Kidney capillary endothelial cell (primary cell): ENCODE measurements at places on chromosomes 4 and X.

DNA sequence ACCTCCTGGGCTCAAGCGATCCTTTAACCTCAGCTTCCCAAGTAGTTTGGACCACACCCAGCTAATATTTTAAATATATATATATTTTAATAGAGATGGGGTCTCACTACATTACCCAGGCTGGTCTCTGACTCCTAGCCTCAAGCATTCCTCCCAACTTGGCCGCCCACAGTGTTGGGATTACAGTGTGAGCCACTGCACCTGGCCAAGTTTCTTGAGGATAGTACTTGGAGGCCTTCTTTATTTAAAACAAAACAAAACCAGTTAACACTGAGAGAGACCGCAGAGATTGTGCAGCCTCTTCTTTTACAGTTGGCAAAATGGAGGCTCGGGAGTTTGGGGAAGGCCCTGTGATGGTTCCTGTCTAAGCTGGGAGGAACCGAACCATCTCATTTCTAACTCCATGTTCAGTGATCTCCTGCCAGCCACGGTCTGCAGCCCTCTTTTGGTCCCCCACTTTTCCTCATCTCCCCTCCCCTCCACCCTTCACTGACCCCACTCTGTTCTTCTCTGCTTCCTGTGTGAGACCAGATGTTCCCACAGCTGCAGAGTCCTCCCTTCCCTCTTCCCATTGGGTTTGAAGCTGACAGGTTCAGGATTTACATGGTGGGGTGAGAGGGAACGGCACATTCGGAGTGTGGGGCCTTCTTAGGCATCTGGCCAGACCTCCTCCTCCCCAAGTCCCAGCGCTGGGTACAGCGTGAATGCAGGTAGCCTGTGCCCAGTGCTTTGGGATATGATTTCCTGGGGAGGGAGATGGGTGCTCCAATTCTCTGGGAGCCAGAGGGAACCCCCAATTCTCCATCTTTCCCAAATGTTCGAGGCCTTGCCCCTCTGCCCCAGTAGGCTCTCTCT lies 1.4 kb upstream of the SORCS2 start:
- DNase-seq = no peak

DNA sequence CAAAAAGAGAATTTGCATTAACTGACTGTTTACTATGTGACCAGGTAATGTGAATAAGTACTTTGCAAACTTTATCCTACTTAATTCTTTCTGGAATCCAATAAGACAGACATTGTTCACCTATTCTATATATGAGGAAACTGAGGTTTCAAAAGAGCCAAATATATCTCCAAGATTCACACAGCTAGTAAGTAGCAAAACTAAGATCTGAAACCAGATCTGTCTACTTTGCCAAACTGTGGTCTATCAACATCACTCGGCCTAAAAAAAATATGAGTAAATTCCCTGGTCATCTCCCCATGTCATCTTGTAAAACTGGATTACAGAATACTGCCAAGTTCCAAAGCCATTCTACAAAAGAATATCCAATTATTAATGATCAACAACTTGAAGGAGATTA lies 52.8 kb downstream of the ANAPC10 start:
- no peak for DNase-seq

DNA sequence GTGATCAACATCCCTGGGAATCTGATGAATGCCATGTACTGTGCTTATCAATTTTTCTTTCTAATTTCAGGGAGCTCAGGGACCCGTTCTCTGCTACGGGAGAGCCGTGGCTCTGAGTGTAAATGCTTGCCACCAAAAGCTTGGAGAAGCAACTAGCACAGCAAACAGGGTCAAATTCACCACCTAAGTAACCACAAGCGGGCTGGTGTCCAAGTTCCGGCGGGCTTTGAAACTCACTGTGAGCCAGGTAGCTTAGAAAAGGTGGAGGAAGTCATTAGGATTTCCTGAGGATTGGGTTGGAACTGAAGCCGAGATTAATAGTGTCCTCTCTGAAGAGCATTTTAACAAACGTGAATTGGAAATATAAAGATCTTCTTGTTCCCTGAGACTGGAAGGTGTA lies 87.2 kb downstream of the CLDN34 start:
- no peak for DNase-seq

- no peak for DNase-seq
Measured at GRCh38 chr4:94762326-94762725, 4.6 kb downstream of the BMPR1B start.

- DNase-seq = no peak
Measured at GRCh38 chr4:119765951-119766350, 137.3 kb upstream of the PDE5A start.

DNA sequence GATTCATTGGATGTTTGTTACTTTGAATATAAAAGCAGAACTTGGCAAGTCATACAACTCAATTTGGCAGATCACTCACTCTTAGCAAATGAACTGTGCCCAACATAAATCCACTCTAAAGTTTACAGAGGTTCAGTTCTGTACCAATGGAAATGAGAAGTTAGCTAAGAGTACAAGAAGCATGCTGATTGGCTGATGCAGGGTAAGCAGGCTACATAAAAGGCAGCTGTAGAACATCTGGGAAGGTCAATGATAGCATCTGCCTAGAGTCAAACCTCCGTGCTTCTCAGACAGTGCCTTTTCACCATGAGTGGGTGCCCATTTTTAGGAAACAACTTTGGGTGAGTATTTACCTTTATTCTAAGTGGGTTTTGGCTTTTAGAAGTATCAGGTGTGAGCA lies at the start of gene TDO2:
TSS of gene TDO2 (plus strand) at position 244 of the 400 bp plus-strand sequence. CDS start at position 307, 63 bp downstream.
- DNase-seq = no peak

- no peak for DNase-seq
Measured at GRCh38 chr4:113785781-113786180, 24.2 kb upstream of the CAMK2D start.

DNA sequence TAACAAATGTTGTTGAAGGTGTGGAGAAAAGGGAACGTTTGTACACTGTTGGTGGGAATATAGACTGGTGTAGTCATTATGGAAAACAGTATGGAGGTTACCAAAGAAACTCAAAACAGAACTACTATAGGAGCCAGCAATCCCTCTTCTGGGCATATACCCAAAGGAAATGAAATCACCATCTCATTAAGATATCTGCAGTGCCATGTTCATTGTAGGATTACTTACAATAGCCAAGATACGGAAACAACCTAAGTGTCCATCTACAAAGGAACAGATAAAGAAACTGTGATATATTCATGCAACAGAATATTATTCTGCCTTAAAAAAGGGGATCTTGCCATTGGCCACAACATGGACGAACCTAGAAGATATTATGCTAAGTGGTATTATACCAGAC lies 22.2 kb downstream of the APBB2 start:
- no peak for DNase-seq

DNA sequence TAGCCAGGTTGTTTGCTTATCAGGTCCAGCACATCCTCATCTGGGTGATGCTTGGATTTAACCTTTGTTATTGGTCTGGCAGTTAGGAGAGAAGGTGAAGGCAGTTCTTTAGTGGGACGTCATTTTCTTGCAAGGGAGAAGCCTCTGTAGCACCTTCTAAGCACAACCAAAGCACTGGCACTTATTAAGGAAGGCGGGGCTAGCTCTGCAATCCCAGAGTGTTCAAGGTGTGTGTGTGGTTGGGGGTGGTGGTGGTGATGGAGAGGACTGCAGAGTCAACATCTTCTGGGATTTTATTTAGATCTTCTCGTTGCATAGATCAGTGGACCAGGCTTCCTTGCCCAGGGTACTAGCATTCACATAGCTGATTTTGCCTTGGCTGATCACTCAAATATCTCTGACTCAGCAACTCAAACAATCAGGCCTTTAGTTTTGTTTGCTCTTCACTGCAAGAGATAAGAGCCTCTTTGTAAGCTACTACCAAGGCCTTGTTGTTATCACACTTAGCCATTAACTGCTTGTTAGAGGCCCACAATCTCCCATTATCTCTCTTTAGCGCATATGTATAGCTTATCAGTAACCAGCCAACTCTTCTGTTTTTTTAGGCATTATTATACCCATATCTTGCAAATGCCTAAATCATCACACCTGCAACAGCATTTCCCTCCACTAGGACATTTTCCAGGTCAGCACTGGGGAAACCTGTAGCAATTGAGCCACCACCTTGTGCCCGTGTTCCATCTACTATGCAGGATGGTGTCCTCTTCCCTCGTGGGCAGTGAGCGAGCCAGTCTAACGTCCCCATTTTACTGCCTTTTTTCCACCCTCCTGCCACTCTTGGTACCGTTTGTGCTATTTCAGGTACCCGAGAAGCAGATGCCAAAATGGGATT lies 36.5 kb upstream of the LINC00632 start:
- no peak for DNase-seq

DNA sequence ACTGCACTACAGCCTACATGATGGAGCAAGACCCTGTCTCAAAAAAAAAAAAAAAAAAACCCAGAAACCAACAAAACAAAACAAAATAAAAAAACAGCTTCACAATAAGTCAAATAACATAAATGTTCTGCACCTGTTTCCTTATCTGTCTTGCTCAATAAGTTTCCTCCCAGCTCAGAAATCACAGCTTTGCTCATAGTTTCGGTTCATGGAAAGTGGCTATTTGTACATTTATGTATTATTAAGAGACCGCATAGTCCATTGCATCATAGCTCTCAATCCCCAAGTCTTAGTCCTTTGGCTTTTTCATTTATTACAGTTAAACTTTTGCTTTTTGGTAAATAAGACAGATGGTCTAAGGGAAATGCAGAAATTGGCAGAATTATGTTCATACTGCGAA lies 24.4 kb upstream of the CFAP299 start:
- no peak for DNase-seq

GRCh38 chr4:89871211-89871610 lies 23.4 kb upstream of the MMRN1 start:
- DNase-seq = no peak

DNA sequence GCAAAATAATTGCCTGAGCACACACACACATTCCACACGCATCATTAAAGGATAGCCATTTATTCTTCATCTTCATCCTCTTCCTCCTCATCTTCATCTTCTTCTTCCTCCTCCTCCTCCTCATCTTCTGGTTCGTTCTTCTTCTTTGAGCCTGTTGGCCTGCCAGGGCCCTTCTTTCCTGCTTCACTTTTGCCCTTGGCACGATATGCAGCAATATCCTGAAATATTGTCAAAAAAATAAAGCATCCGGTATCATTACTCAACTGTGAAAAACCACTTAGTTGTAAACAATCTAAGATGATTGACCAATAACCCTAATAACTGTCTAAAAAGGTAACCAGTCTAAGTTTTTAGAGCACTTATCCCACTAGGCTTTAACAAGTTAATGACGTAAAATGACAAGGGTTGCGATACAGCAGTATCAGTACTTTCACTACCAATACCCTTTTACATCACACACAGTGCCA lies 2.1 kb downstream of the HMGB2 start:
- no peak for DNase-seq

- peak; percentile 14 for DNase-seq
Measured at GRCh38 chrX:66676990-66677389, 38.1 kb upstream of the EDA2R start.

DNA sequence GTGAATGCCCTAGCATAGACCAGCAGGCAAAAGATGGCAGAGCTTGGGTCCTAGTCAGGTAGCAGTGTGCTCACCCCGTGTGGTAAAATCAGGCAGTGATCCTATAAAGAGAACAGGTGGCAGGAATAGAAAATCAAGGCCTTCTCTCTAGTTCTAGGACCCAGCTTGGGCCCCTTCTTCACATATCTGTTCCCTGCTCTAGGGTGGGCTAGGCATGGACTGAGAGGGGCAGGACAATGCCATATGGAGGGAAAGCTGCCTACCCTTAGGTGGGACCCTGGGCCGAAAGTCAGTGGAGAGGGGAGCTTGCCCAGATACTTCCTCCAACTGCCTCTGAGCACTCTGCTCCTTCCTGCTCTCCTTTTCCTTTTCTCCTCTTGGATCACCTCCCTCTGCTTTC lies 117.4 kb upstream of the NALF2 start:
- DNase-seq = no peak

DNA sequence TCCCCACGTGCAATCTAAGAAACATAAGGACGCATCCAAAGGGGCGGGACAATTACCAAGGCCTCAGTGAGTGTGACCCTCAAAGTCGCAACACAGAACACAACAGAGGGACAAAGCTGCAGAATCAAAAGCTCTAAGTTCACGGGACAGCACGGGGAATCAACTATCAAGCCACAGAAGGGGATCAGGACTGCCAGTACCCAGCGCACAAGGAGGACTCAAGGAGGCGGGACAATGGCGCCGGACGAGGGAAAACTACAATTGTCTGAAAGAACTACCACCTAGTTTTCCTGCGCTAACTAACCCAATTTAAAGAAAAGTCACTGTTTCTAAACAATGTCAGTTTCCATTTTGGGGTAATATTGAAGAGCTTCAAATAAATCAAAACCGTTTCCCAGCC lies 1.3 kb downstream of the FAM53A start:
- no peak for DNase-seq

- DNase-seq = no peak
Measured at GRCh38 chr4:179804440-179804839, 2362.2 kb upstream of the AGA start.

DNA sequence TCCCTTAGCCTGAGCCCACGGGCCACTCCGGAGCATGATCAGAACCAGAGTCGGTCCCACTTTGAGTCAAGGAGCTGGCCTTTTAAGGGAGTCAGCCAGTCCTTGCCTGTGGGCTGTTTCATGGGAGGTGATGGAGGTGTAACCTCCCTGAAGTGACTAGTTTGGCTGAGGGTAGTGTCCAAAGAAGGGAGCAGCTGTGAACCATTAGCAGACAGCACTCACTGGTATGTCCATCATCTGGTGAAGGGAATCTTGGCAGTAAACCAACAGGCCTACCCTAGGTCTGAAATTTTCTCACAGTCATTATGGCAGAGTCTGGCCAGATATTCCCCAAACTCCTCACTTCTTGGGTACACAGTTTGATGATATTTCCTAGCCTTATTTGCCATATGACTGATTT lies 12.3 kb upstream of the REPS2 start:
- no peak for DNase-seq

DNA sequence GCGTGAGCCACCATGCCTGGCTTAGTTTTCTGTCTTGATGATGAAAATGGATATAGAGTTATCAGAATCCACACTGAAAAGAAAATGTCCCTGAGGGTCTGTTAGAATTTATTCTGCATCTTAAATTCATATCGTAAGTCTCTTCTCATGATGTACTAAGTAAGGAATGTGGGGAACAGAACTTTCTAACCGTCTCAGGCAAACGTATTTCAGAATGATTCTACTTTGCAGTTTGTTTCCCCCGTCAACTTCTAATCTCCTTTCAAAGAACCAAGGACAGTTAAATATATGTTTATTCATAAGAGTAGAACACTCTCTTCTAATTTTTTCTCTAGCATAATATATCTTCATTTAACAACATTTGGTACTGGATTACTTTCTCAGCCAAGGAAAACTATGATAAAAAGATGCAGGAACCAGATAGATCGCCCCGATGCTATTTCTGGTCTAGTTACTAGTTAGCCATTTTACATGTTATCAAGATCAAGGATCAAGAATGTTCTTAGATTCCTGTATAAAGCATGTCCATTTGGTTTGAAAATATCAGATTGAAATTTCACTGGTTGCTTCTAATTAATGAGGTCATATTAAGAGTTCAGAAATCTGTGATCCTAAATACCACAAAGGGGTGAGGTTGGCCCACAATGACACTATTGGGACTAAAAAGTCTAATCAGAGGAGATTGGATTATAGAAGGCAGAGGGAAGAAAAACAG lies 49.5 kb downstream of the METTL14 start:
- DNase-seq = no peak
